Activated T-helper 1 cell treated with Interleukin-2 at 50 U/mL for 16 hours (primary cell): ENCODE measurements at places on chromosomes 1 and 21.

GRCh38 chr1:150876119-150876454 is 312 bp downstream of the ARNT start:
- DNase-seq = no peak

DNA sequence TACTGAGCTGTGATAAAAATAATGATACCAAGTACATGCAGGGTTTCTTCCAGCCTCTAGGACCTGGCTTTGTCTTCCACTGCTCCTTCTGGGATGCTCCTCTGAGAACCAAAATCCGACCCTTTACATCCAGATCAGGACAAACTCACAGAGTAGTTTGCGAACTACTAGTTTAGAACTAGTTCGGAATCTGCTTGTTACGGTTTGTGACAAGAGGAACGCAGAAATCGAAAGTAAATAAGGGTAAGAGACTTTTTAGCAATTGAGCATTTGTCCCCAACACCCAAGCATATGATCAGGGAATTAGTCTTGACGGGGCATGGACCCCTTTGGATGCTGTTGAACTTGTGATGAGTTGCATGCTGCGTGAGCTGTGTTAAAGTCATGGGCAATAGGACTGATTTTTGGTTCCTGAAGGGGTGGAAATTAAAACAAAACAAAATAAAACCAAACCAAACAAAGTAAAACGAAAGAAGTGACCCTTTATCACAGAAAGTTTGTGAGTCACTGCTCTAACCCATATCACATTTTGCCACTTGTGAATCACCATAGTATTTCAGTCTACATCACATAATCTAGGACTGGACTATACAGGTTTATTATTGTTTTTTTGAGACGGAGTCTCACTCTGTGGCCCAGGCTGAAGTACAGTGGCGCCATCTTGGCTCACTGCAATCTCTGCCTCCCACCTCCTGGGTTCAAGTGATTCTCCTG is 35.7 kb upstream of the ERRFI1 start:
- no peak for DNase-seq

DNA sequence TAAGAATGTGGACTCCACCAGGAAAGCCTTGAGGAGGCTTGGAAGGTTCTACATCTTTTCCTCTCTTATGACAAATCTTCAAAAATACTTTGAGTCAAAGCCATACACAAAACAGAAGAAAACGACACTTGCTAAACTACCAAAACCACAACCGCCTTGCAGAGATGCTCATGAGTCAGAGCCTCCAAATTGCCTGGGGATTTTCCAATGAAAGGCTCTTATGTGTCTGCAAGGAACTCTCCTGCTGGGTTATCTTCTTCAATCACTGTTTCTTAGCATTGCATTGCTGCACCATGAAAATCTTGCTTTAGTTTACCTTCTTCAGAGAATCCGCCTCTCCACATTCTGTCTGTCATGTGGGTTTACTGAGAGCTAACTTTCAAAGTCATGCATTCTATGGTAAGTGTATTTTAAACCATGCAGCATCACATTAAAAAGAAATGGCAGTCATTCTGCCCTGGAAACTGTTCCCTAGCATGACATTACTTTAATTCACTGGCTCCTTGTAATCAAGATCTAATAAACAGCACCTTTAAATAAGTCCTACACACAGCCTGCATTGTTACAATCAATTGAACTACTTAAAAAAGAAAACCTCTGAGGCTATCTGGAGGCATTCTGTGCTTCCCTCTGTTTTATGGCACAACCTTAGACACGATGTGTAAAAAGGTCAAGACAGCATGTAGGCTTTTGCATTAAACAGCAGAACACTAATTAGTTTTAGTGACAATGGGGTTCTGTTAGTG is 210.0 kb upstream of the FOXD3 start:
- no peak for DNase-seq

DNA sequence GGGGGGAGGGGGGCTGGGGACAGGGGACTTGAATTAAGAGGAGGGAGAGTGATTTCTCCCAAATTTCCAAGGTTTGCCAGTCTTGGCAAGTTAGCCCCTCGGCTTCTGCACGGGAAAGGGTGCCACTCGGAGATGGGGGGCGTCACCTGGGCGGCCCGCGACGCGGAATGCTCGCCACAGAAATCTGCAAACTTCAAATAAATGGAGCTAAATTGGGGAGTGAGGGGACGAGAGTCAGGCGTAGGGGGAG is 885 bp upstream of the SSBP3 start:
- DNase-seq = no peak

DNA sequence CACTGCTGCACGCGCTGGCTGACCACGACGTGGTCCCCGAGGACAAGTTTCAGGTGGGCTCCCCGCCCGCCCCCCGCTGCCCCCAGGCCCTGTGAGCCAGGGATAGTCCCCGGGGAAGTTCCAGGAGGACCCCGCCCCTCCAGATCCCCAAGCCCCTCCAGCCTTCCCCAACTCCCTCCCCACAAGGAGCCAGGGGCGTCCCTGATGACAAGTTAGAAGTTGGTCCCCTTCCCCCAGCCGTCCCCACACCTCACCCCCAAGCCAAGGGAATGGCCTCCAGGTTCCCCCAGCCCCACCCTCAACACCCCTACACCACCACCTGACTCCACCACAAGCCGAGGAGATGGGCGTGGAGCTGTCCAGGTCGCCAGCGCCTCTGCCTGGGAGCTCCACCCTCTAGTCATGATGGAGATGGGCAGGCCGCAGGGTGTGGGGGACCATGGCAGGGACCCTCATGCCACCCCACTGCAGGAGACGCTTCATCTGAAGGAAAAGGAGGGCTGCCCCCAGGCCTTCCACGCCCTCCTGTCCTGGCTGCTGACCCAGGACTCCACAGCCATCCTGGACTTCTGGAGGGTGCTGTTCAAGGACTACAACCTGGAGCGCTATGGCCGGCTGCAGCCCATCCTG is 525 bp downstream of the AIRE start:
- no peak for DNase-seq

DNA sequence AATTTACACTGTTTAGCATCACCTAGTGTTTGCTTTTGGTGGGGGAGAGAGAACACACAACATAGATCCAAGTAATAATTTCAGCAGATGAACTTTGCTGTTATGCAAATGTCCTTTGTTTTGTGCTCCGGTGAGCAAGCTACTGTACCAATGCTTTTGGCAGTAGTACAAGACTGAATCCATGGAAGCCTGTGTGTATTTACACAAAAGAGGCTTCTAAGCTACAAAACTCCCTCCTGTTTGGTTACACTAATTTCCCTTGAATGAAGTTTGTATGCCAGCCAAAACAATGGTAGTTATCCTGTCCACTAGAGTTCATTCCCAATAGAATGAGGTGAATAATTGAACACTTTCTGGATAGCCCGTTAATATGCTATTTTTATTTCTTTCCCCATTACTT is 320.5 kb downstream of the KCTD3 start:
- no peak for DNase-seq

DNA sequence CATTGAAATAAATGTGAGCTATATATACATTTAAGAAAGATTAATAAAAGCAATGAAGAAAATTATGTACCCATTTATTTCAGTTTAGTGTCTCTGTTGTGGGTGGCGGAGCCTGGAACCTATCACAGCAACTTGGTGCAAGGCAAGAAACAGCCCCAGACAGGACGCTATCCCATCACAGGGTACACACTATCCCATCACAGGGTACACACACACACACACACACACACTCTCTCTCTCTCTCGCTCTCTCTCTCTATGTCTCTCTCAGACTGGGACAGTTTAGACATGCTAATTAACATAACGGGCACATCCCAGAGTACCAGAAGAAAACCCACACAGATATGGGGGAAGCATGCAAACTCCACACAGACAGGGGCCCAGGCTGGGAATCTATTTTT is 6.5 kb upstream of the IL6R start:
- no peak for DNase-seq

DNA sequence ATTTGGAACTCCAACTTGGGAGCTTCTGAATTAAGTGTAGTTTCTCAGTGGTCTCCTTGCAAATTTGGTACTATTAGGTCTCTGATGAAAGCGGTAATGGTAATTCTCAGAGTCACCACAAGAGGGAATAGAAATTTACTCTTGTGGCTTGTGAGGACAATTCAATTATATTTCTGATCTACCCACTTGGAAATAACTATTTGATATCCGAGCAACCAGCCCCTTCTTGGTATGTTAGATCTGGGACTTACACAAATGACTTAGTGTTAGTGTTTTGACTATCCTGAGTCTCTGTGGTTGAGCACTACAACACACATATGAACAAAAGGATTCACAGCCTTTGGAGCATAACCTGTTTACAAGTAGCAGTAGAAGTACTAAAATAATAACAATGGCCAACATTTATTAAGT is 68.1 kb downstream of the RPS6KA1 start:
- no peak for DNase-seq

DNA sequence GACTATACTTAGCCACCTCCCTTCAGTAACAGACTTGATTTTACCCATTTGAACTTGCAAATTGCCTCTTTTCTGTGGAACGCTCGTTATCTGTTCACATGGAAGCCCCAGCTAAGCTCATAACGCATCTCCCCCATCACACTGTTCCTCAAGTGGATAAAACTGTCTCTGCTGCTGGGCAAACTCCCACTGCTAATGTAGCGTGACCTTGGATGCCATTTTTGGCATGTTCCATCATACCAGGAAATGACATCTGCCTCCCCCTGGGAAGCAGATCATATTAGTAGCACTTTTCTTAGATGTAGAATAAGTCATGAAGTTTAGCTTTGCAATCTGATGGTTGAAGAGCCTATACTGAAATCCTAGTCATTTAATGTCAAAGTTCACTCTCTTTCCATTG is 528.7 kb upstream of the PLXNA2 start:
- no peak for DNase-seq

DNA sequence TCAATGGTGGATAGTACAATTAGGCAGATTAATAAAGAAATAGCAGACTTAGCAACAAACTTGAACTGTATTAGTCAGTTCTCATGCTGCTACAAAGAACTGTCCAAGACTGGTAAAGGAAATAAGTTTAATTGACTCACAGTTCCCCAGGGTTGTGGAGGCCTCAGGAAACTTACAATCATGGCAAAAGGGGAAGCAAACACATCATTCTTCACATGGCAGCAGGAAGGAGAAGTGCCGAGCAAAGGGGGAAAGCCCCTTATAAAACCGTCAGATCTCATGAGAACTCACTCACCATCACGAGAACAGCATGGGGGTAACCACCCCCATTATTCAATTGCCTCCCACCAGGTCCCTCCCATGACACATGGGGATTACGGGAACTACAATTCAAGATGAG is 27.1 kb upstream of the PDE4B start:
- no peak for DNase-seq

GRCh38 chr1:7288992-7289391 is 482.1 kb upstream of the VAMP3 start:
- no peak for DNase-seq

DNA sequence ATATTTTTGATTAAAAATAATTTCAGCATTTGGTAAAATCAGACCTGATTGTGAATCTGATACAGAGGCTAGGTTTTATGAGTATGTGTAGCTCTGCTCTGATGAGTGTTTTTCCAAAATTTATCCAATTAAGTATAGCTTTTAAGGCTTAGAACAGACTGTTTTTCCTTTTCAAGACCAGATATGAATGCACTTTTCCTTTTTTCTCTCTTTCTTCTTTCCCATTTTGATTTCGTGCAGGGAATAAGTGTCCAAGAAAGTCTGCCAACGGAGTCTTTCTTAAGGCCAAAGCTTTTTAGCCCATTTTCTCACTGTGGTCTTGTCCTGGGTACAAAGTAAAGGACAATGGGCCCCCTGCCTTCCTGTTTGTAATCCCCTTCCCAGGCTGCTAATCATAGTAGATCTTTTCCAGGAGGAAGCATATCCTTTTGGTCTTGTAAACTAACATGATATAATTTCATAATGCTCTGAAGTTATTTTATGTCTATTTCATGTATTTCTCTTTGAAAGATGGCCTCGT is 2.9 kb downstream of the KIF1B start:
- no peak for DNase-seq
